ENCODE measurements at places on chromosomes 5 and 9. TPM values are rescaled to one million over a fixed set of nuclear protein-coding genes. Genes with fewer than 3 reads are reported as not detected.

The SEMA5A gene
- 8.4 TPM for total RNA-seq

- H3K36me3 ChIP-seq, result no peaks in the 10 kb centered on the region
- no peaks in the 10 kb centered on the region for H3K4me1 ChIP-seq
- no peak overlapping the region for H3K4me3 ChIP-seq
- no peak for DNase-seq
These were observed 614.7 kb downstream of the PRELID2 start for GRCh38 chr5:145220481-145220880.

- DNase-seq, result no peak
- no peak overlapping the region for H3K4me3 ChIP-seq
- H3K27me3 ChIP-seq, result no peaks in the 10 kb centered on the region
- no peak overlapping the region for H3K27ac ChIP-seq
These were observed 124.2 kb upstream of the TNPO1 start for GRCh38 chr5:72692231-72692637.

The ZFP2 gene
- total RNA-seq, result 2.7 TPM

The SLC1A3 gene
- total RNA-seq, result 17.0 TPM

GRCh38 chr9:23577611-23578010 lies 248.4 kb downstream of the ELAVL2 start:
- no peak overlapping the region for H3K4me3 ChIP-seq
- DNase-seq, result no peak
- no peaks in the 10 kb centered on the region for H3K4me1 ChIP-seq
- H3K27ac ChIP-seq, result no peak overlapping the region
- no peaks in the 10 kb centered on the region for H3K36me3 ChIP-seq

The TRIM36 gene
- 2.7 TPM for total RNA-seq

DNA sequence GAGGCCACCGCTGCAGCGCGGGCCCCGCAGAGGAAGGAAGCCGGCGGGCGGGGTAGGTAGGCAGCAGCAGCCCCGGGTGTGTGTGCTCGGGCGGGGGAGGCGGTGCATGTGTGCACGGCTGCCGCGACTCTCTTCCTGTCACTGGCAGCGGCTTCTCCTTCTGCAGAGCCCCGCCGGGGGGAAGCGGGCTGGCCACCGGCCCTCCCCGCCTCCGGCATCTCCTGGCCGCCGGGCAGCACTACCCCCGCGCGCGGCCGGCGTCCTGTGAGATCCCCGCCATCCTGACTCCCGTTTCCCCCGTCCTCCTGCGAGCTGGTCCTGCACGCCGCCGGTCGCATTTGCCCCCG lies 315 bp downstream of the PIK3R1 start:
- H3K4me1 ChIP-seq, result peaks cover 19% of the 10 kb centered on the region
- peak overlapping the region; percentile 90 for H3K4me3 ChIP-seq
- no peaks in the 10 kb centered on the region for H3K27me3 ChIP-seq

The IL5 gene
- total RNA-seq, result not detected

DNA sequence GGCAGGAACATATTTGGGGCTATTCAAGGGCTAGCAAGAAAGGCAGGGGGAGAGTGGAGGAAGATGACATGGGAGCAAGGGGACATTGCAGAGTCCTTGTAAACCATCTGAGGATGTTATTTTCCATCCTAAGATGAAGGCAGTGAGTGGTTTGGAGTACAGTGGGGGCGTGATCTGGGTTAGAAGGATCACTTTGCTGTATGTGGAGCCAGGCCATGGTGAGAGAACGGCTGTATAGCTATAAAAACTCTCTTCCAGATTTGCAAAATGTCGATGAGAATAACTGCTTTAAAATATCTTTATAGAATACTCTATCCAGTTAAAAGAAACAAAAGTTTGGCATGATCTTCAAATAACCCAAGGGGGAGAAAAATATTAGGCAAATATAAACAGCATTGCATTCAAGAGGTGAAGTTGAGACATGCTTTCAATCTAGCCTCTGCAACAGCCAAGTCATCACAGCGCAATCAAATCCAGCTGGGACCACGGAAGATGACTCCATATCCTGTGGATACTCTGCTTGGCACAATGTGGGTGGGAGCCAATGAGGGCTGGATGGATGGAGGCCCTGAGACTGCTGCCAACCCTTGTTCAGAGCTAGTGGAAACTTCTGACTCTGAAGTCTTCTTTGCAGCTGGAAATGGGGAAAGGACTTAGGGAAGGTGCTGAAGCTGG lies 111.5 kb upstream of the BASP1 start:
- H3K27me3 ChIP-seq, result no peaks in the 10 kb centered on the region
- no peaks in the 10 kb centered on the region for H3K36me3 ChIP-seq
- no peak overlapping the region for H3K4me3 ChIP-seq
- H3K27ac ChIP-seq, result no peak overlapping the region

The MCIDAS gene
- total RNA-seq, result 2.5 TPM

GRCh38 chr5:55850839-55851674 lies at the start of gene IL31RA:
Gene IL31RA, plus strand, starts transcription at chr5:55851357. Its CDS starts 214 bp downstream, at chr5:55851571.
- no peak for DNase-seq
- H3K27ac ChIP-seq, result no peak within 1 kb of the TSS
- no peaks in the 10 kb centered on the region for H3K4me1 ChIP-seq
- H3K4me3 ChIP-seq, result no peak within 1 kb of the TSS
- no peaks in the 10 kb centered on the region for H3K36me3 ChIP-seq

DNA sequence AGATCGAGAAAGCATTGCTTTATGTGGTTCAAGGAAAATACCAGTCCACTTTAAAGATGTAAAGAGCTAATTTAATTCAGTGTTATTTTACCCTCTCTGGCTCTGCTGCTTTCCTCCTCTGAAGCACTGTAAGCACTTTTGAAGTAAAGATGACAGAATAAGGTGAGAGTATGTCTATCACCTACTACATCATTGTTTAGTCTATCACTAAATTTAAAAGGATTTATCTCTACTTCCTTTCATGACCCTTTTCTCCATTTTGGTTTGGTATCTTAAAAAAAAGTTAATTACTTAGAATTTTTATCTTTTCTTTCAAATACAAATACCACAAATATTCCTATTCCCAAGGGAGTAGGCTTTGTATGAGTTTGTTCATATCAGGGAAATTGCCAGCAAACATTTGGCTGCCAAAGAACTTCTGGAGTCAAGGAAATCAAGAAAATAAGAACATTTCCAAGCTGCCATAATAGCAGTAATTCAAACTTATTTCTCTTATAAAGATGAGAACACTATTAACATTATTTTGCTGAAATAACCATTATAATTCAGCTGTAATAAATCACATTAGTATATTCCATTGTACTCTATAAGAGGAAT lies 77.8 kb downstream of the SLC38A9 start:
- no peak overlapping the region for H3K4me3 ChIP-seq
- H3K36me3 ChIP-seq, result no peaks in the 10 kb centered on the region
- peak overlapping the region; percentile 76 for H3K27ac ChIP-seq
- no peak for DNase-seq
- H3K4me1 ChIP-seq, result peaks cover 47% of the 10 kb centered on the region
- no peaks in the 10 kb centered on the region for H3K27me3 ChIP-seq

DNA sequence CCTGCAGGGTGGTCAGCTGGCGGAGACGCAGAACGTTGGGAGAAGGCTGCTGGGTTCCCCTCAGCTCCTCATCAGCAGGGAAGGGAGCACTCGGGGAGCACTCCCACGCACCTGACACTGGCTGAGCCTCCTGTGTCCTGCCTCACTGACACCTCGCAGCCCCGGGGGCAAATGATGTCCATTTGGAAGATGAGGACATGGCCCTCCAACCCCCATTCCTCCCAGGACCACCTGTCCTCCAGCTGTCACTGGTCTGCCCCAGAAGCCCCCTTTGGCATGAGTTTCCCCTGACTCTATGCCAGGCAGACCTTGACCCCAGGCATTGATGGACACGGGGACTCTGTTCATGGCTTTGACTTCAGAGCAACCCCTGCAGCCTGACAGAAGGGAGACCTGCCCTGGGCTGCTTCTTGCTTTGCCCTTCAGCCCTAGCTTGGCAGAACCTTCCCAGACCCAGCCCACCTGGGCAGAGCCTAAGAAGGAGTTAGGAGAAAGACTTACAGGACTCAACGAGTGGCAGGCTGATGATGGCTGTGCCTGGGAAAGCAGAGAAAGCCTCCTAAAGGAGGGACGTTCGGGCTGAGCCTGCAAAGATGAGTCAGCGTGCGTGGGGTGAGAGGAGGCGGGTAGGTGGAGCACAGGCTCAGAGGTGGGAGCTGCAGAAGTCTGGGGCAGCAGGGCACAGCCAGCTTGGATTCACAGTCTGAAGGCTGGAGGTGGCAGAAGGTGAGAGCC lies 90.6 kb downstream of the LMX1B start:
- DNase-seq, result no peak
- H3K27me3 ChIP-seq, result no peaks in the 10 kb centered on the region
- no peak overlapping the region for H3K4me3 ChIP-seq

- no peak overlapping the region for H3K27ac ChIP-seq
- no peak overlapping the region for H3K4me3 ChIP-seq
- H3K4me1 ChIP-seq, result peaks cover 20% of the 10 kb centered on the region
These were observed 47.1 kb upstream of the CTSL start for GRCh38 chr9:87678650-87679355.

DNA sequence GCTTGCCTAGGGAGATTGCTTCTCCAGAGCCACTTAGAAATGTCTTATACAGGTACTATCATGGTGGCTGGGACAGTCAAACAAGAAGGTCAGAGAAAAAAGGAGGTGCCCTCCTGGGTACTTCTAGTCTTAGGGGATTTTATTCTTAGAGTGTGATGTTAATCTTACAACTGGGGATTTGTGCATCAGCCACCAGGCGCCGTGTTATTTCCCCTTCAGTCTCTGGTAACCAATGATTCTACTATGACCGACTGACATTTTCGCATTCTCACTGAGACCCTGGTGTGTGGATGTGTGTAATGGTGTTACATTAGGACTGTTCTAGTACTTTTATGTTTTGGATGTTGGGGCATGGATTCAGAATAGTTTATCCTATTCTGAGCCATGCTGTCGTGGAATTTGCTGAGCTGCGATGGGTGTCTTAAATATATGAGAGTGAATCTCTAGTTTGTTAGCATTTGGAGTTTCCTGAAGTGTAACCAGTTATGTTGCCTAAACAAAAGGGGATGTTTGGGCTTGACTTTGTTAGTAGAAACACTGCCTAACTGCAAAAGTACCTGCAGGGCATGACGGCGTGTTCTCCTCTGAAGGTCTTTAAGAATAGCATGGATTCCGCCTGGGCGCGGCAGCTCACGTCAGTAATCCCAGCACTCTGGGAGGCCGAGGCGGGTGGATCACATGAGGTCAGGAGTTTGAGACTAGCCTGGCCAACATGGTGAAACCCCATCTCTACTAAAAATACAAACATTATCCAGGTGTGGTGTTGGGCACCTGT lies 175.2 kb upstream of the DAP start:
- no peak for DNase-seq

The MLLT3 gene
- 45.0 TPM for total RNA-seq

The LMBRD2 gene
- 20.6 TPM for total RNA-seq

DNA sequence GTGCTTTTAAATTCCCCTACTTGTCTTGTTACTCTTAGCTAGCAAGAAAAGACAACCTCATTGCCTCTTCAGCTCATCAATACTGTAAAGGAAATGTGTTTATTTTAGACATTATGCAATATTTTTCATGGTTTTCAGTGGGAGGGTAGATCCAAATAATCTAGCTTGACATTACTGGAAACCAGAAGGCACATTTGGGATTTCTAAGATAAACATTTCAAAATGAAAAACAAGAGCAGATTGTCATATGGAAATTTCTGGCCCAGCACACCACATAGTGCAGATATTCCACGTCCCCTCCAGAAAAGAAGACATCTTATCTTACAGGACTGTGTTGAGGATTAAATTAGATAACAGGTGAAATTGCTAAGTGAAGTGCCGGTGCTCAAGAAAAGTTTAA lies 296.9 kb downstream of the MSX2 start:
- H3K27ac ChIP-seq, result no peak overlapping the region
- no peak for DNase-seq
- no peaks in the 10 kb centered on the region for H3K36me3 ChIP-seq

The NUTM2G gene
- not detected for total RNA-seq

DNA sequence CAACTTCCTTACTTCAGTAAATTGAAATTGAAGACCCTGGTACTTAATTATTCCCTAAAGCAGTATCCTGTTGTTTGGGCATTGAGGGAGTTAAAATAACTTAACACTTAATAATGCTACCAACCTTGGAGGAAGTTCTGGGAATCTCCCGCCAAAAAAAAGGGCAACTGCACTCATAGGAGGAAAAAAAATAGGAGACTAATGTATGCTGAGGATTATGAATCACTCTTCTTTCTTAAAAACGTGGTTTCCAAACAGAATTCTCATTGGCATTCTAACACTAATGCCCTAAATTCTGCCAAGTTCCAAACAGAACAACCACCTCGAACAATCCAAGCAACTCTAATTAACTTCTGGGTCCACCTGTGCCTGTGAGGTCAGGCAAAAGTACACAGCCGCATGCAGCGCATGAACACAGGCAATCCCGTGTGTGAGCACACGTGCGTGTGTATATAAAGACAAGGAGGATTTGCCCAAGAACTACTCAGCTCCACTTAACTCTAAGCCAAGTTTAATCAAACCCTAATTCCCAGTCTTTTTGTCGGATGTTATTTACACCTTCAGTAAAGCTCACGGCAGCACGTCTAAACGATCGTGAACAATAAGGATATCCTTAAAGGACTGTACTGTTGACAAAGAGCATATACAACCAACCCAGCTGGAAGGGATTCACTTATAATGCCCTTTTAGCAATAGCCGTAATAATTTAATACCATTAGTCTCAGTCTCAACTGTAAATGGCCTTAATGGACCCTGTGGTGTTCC lies 78.4 kb downstream of the EBF1 start:
- peak overlapping the region; percentile 6 for H3K27ac ChIP-seq
- H3K27me3 ChIP-seq, result no peaks in the 10 kb centered on the region
- no peak for DNase-seq
- H3K4me3 ChIP-seq, result no peak overlapping the region
- peaks cover 7% of the 10 kb centered on the region for H3K4me1 ChIP-seq

DNA sequence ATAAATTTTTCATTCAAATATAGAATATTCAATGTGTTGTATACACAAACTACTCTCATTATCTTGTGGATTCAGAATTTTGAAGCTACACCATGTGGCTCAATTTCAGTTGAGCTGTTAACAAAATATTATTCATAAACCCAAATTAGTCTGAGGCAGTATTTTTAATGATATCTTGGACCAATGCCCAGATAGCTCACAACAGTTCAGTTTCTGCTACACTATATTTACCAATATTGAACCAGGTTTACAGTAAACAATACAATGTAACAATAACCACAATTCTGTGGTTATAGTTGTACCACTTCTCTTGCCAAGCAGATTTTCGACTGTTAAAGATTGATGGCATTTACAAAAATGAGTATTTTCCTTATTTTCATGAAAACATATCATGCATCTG lies 99.9 kb downstream of the SSBP2 start:
- no peak overlapping the region for H3K4me3 ChIP-seq
- H3K4me1 ChIP-seq, result no peaks in the 10 kb centered on the region
- H3K27ac ChIP-seq, result no peak overlapping the region
- no peak for DNase-seq
- H3K36me3 ChIP-seq, result no peaks in the 10 kb centered on the region
- no peaks in the 10 kb centered on the region for H3K27me3 ChIP-seq

All from thyroid gland (tissue), 4 donors.